Astrocyte of the spinal cord (primary cell): ENCODE measurements at places on chromosomes 2 and 18.

DNA sequence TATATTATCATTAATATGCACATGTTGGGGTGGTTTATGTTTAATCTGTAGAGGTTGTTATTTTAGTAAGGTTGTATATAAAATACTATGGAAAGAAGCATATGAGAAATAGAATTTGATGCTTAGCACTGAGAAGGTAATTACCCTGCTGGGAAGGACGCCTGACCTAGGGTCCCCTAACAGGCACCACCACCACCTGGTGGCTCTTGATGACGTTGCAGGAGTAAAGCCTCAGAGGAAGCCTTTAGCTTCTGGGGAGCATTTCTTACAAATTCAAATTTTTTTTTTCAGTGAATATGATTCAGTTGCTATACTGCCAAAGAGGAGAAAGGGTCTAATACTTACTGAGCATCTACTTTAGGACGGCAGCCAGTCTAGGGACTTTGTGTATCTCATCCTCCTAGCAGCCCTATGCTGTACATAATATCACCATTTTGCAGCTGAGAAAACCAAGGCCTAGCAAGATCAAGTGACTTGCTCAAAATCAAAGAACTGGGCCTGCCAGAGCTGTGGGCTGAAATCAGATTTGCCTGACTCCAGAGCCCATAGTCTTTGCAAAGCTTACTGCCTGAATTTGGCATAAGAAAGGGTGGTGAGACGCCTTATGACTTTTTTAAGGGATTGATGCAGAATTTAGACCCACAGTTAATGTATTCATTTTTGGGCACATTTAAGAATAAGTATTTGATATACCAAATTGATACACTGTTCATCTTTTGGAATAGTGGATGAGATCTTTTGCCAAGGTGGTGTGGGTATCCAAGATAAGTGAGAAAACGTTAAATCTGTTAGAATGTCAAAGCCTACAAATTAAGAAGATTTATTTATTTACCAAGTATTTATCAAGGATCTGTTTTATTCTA lies 78.8 kb upstream of the GAREM1 start:
- DNase-seq, result peak; percentile 44

DNA sequence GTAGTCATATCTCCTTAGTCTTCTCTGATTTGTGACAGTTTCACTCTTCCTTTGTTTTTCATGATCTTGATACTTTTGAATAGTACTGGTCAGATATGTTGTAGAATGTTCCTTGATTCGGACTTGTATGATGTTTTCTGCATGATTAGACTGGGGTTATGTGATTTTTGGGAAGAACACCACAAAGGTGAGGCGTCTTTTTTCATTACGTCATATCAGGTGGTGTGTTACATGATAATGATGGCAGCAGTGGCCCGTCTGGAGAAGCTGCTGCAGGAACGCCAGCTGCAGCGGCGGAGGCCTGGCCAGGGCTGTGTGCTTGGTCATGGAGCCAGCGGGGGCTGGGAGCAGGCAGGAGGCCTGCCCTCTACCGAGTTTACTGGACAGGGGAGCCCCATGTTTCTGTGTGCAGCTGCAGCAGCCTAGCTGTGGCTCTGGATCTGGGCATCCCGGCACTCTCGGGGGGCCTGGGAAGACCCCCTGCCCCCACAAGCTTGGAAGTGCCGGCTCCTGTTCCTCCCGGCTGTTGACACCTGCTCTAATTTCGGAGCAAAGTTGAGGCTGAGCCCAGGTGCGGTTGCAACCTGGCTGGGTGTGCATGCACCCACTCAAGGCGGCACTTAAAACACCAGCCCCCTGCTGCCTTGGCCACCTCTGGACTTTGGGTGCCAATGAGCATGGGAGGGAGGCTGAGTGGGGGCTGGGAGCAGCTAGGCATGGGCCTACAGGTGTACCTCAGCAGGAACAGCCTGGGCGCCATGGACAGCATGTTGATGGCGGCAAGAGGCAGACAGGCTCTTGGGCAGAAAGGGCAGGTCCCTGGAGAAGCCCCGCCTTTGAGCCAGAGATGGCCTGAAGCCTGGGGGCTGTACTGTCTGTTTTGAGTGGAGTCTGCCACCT lies 26.1 kb downstream of the SLC4A10 start:
- no peak for DNase-seq

- DNase-seq, result no peak
Observed at GRCh38 chr2:12170121-12170520, 423.7 kb downstream of the LPIN1 start.

- DNase-seq, result peak; percentile 35
Observed at GRCh38 chr2:168935810-168936581, 34.9 kb downstream of the G6PC2 start.

DNA sequence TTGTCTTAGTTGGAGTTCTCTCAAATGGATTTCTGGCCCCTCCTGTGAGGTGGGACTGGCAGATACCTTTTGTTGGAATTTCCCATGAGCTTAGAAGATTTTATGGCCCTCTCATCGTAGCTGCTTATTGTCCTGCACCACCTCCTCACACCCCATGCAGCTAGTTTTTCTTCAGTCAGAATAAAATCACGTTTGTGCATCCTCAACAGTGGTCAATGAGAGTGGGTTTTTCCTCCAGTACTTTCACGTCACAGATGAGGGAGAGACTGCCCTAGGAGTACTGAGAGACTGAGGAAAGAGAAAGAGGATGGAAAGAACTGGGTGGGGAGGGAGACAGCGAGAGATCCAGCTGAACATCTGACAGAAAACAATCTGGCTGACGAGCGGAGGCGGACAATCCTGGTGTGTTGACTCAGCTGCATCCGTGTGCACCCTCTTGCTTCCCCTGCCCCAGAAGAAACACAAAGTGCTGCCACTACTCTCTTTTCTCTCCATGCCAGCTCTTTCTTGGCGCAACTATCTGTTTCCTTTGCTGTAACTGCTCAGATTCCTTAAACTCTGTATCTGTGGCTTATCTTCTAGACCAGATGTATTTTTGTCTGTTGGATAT lies 7.4 kb downstream of the RAPGEF4 start:
- peak; percentile 19 for DNase-seq

- peak; percentile 97 for DNase-seq
Observed at GRCh38 chr2:100291152-100291970, 30.9 kb downstream of the LONRF2 start.

- no peak for DNase-seq
Observed at GRCh38 chr2:169965495-169965894, 138.2 kb downstream of the UBR3 start.

DNA sequence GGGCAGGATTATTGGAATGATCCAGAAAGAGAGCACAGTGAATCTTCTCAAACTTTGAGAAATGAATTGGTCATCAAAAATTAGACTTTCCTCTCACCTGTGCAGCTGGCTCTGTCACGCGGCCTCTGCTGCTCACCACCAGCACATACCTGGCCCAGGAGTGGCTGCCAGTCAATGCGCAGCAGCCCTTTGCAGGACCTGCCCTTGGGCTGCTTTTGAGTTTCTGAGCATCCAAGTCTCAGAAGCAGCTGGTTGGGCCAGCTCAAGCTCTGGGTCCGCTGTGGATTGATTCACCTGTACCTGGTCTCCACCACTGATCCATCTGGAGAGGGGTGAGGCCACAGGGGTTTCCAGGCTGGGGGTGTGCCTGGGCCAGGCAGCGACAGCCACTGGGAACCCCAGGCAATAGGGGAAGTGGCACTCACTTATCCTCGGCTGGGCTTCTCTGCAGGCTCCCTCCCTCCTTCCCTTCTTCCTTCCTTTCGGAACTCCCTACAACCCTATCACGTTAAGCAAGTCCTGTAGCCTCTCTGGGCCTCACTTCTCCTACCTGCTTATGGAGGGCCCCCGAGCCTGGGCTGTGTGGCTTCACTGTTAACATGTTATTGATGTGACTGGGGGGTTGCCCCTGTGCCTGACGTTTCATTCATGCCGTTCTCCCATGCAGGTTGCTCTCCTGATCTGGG lies 48.1 kb downstream of the SH3BP4 start:
- no peak for DNase-seq

DNA sequence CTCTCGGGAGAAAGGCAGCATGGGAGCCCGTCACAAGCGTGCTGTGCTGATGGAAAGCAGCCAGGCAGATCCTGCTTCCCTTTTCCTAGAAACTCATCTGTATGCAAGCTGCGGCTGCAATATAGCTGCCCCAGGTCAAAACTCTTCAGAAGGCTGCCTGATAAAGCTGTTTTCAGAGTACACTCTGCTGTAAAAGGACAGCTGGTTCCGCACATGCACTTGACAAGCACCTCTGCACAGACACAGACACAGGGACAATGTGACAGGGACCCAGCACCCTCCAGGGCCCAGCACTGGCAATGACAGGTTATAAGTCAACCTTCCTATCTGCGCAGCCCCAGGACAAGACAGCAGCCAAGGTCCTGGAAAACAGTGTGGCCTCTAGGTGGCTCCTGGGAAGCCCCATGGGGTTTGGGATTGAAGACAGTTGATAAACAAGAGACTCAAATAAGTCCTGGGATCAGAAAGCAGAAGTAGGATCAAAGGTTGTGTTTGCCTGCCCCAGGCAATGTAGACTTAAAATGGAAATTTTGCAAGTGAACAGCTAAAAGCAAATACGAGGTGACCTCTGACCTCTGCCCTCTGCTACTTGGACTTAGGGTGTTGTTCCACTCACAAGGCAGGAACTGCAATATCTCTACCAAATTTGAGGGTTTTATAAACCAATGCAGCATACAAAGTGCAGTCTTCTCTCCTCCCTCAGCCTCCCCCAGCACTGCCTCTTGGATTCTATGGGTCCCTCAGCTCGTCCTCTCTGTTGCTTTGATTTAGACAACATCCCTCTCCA lies 16.9 kb downstream of the SLC66A2 start:
- DNase-seq, result no peak

DNA sequence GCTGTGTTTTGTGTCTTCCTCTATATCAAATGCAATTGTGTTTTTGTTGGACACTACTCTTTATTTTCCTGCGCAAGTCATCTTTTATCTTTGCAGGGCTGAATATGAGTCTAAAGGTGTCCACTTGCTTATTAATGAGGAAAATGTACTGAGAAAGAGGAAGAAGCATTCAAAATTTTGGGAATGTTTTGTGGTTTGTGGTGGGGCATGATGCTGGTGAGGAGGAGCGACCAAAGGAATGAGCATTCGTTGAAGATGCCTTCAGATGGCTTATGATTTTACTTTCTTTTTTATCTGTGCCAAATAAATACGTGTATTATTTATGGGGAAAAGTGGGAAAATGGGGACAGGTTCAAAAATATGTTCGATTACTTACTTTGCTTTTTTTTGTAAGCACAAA lies 63.9 kb upstream of the SMIM21 start:
- DNase-seq, result no peak

DNA sequence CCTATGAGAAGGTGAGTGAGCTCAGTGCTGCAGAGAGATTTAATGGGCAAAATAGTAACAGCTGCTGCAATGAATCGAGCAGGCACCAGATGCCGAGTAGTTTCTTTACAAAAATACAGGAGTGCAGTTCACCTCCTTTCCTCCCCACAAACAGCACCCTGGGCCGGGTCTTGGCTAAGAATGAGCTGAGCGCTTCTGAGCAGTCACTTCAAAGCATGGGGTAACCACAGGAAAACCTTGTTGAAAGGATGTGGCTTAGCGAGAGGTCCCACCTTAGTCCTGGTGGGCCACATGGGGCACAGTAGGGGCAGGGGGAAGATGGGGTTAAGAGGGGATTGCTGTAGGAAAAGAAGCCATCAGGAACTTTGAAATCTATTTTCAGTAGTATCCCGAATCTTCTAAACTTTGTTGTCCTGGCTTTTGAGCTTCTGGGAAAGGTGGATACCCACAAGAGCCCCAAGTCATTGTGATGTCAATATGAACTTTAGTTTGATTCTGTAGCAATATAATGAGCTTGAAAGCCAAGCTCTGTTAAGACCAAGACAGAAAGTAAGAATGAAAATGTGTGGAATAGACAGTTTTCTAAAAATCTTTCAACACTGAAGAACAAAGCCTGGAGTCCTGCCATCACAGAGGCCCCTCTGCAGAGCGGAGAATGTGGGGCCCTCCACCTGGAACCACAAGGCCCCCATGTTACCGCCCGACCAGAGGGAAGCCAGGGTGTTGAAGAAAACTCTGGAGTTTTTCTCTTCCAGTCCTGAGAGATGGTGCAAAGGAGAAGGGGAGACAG lies 101.0 kb upstream of the ZNF236 start:
- DNase-seq, result no peak

- peak; percentile 66 for DNase-seq
Observed at GRCh38 chr2:224922142-224922727, 120.0 kb downstream of the DOCK10 start.

GRCh38 chr2:8535469-8535795 lies 146.4 kb upstream of the ID2 start:
- DNase-seq, result no peak

DNA sequence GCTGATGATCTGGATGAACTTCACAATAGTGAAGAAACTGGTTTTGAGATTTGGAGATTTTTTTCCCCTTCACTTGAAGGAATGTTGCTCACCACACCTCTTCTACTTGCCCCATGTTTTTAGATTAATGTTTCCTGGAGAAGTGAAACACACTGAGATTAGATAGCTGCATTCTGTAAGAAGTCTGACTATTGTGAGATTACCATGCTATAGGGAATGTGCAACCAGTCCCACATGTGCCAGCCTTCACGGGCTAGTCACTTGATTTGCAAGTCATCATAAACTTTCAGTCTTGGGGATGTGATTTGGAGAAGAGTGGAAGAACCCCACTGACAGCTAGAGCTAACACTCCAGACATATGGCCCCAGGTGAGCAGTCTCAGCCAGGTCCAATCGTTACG lies 7.4 kb upstream of the CCNYL1 start:
- DNase-seq, result no peak

DNA sequence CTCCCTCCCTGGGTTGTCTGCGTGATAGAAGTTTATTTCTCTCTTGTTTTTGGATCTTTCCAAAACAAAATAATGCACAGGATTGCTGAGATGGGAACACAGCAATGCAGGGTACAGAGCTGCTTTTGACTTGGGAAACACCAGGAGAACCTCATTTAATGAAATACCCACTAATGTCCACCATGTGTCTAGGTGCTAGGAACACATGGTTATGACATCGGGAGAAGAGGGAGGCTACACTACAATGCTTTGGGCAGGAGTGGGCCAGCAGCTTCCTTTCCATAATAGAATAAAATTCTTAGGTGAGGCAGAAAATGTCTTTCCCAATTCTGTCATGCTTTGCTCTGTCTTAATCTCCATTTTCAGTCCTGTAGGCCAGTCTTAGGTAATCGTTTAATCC lies 29.2 kb upstream of the KCNF1 start:
- no peak for DNase-seq

GRCh38 chr2:211745295-211746097 lies 793.1 kb downstream of the ERBB4 start:
- DNase-seq, result peak; percentile 62

GRCh38 chr18:77105028-77105427 lies 27.6 kb downstream of the MBP start:
- DNase-seq, result peak; percentile 54

DNA sequence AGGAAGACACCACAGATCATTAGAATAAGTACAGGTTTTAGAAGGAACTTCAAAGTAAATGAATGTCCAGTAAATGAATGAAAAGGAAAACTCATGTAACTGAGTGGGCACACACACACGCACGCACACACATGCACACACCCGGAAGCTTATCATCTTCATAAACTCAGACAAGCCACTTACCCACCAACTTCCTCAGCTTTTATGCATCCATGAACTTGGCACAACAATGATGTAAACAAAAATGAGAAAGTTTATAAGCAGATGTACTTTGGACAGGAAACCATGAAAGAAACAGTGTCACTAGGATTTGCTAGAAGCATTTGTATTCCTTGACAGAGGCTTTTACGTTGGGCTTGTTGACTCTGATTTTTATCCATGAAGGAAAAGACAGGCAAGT lies 23.2 kb downstream of the RNF152 start:
- DNase-seq, result no peak
